ENCODE measurements at places on chromosomes 6 and 20.

- no peak for DNase-seq
Observed at GRCh38 chr6:16179970-16180431, 51.1 kb downstream of the MYLIP start.

GRCh38 chr6:55943329-55943728 is 67.9 kb upstream of the BMP5 start:
- DNase-seq = no peak

DNA sequence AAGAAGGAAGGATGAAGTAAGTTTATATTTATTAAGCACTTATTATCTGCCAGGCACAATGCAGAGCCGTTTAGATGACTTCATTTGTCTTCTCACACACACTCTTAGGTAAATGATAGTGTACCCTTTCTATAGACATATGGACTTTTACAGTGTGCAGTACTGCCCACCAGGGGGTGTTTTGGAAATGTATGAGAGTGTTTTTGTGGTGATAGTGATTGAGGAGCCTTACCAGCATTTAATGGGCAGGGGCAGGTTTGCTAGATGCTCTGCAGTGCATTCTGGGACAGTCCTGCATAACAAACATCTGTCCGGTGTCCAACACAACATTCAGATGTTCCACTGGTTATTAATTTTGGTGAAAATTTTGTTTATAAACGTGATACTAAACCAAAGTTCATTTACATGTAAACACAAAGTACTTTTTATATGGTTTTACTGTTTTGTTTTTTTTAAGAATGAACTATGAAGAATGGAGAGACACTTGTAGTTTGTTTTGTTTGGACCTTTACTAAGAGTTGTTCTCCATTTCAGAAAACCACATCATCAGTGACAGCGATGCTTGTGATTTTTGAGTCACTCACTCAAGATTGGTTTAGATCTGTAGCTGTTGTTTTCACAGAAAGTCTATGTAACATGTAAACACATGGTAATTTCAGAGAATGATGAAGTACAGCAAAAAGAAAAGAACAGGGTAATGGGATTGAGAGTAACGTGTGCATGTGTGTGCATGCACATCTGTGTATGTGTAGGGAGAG is 19.9 kb downstream of the KCNS1 start:
- no peak for DNase-seq

DNA sequence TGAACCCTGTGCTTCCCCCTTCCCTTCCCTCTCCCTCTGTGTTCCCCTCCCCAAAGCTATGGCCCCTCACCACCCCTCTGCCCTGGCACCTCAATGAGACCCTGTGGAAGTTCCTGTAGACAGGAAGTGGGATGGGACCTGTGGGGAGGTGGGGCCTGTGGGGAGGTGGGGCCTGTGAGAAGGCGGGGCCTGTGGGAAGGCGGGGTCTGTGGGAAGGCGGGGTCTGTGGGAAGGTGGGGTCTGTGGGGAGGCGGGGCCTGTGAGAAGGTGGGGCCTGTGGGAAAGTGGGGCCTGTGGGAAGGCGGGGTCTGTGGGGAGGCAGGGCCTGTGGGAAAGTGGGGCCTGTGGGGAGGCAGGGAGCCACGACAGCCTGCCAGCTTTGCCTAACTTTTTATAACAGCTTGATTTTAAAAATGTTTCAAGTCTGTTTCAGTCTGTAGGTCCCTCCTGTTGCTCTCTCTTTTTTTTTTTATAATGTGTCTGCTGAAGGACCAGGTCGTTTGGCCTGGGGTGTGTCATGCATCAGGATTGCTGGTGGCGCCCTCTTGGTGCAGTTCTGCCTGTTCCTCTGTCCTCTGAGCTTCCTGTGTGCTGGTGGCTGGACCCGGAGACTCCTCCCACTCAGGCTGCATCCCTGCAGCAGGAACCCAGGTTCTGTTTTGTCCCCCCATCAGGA is 70.5 kb upstream of the SLCO4A1 start:
- DNase-seq = no peak

- DNase-seq = no peak
Observed at GRCh38 chr6:138432063-138432356, 28.0 kb downstream of the HEBP2 start.

DNA sequence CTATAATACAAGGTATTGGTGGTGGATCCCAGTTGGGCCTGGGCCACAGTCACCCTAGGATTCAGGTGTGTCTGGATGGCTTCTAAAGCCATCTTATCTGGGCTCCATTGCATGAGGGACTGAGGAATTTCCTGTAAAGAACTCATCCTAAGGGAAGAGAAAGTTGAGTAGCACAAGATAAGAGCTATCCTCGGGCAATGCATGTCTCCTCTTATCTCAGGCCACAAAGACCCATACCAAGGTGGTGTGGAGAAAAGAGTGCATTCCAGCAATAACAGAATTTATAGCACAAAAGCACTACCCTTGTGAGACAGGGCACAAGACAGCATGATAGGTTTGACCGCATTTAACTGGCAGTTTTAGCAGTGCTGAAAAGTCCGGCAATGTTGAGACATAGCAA is 14.3 kb upstream of the MTRF1L start:
- no peak for DNase-seq

- DNase-seq = no peak
Observed at GRCh38 chr6:79408256-79408974, 128.8 kb downstream of the LCA5 start.

DNA sequence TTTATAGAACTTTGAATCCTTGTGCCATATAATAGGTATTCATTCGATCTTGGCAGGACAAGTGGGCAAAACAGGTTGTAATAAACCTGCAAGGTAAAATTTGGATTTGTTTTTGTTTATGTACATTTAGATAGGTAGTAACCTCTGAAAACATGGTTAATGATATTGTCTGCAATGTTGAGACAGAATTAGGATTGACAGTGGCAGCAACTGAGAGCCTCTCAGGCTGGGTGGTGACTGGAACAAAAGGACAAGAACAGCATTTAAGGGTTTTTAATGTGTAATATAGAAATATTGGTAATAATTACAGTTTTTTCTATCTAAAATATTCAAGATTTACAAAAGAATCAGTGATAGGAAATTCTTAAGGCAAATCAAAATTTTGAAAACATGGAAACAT is 382.0 kb downstream of the TFAP2B start:
- DNase-seq = no peak

- no peak for DNase-seq
Observed at GRCh38 chr6:99590728-99591672, 15.6 kb upstream of the PRDM13 start.

GRCh38 chr6:13328875-13329183 is 492 bp upstream of the TBC1D7 start:
- DNase-seq = no peak

GRCh38 chr6:33407132-33407718 is 3.6 kb upstream of the PHF1 start:
- no peak for DNase-seq

DNA sequence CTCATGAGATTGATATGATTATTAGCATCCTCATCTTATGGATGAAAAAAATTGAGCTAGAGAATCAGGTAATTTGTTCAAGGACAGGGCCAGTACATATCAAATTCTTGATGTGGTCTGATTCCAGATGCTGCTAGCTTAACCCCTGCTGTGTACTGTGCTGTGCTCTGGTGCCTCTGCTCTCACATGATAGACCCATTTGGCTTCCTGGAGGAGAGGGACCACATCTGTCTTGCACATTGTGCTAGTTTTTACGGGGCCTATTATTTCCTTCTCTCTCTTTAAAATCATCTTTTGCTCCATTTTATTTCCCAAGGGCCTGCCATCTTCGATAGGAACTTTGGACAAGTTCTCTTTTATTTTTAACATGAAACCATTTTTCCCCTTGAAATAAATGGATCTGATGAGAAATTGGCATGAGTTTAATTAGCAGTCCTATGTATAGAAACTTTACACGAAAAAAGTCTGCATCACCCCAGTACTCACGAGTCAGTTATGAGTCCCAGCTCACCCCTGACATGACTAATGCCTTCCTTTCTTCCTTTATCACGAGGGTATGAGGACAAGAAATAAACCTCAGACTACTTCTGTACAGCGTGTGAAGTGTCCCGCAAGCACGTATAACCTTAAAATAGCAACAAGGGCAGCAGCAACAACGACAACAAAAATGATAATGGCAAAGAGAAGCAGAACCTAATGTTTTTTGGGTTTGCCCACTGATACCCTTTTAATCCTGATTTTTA is 26.5 kb downstream of the CD109 start:
- DNase-seq = no peak

DNA sequence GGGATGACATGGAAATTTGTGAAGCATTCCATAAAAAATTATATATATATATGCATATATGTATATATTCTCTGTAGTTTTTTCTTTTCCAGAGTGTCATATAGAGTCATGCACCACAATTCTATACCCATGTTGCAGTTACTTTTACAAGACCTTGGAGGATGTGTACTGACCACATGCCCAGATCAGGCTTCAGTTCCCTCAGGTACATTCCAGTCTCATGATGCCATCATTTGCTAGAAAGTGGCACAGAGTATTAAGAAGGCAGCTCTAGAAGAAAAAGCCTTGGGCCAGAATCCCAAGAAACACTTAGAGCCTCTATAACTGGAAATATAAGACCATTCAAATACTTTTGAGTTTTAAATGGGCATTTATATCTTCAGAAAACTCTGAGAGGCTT is 685.5 kb upstream of the FLRT3 start:
- DNase-seq = no peak

- DNase-seq = no peak
Observed at GRCh38 chr6:41334482-41335040, 847 bp upstream of the NCR2 start.

DNA sequence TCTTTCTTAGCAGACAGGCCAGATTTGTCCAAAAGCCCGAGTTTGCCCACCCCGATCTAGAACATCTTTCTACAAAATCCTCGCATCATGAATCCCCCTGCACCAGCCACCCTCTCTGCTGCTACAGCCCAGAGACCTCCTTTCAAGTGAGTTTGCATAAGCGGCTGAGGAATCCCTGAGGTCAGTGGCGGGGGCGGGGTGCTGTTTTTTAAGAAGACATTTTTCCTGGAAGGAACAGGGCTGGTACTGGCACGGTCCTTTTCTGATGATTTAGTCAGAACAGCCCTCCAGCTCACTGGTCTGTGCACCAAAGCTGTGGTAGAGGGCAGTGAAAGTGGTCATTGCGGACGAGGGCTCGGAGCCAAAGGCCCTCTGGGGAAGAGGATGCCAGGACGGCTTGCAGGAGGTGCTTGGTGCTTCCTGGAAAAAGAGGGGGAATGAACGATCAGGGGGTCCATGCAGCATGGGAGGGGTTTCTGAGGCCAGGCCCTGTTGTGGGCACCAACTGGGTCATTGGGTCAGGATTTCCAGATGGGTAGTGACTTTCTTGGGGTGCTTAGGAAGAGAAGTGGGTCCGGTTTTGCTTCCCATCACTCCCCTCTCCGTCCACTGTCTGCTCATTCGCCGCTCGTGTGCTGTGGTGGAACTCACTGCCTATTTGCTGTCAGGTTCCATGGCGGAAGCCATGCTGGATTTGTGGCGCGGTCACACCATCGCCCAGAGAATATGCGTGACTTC is 50.4 kb downstream of the GNAS-AS1 start:
- DNase-seq = no peak

DNA sequence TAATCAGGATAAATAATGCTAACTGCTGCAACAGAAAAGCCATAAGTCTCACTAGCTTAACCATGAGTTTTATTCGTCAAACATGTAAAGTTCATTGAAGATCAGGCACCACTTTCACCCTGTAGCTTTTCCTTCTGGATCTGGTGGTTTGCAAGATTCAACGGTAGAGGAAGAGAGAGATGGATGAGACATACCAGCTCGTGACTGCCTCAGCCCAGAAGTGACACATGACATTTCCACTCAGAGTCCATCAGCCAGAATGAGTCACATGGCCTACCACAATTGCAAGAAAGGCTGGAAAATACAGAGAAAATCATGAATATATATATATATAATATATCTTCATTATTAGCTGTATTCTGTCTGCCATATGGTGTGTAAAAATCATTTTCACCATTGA is 29.0 kb downstream of the SPTLC3 start:
- no peak for DNase-seq

GRCh38 chr6:110552076-110552475 is 75.7 kb upstream of the SLC22A16 start:
- no peak for DNase-seq

GRCh38 chr20:34843421-34843820 is 18.0 kb upstream of the NCOA6 start:
- no peak for DNase-seq

- DNase-seq = no peak
Observed at GRCh38 chr6:55069132-55069781, 105.1 kb upstream of the HCRTR2 start.

GRCh38 chr20:32159766-32160221 is 47.7 kb downstream of the PLAGL2 start:
- DNase-seq = no peak

DNA sequence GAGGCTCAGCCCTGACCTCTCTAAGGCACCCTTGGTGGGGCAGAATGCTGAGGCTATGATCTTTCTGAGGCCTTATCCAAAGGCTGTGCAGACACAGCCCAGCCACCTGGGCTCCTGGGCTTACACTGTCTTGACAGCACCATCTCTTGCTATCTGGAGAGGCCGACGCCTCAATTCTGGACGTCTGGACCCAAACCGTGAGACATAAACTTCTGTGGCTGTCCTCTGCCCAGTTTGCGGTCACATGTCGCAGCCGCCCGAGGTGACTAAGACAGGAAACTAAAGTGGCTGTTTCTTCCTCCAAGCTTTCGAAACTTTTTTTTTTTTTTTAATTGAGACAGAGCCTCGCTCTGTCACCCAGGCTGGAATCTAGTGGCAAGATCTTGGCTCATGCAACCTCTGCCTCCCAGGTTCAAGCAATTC is 49.3 kb downstream of the PRR18 start:
- no peak for DNase-seq

DNA sequence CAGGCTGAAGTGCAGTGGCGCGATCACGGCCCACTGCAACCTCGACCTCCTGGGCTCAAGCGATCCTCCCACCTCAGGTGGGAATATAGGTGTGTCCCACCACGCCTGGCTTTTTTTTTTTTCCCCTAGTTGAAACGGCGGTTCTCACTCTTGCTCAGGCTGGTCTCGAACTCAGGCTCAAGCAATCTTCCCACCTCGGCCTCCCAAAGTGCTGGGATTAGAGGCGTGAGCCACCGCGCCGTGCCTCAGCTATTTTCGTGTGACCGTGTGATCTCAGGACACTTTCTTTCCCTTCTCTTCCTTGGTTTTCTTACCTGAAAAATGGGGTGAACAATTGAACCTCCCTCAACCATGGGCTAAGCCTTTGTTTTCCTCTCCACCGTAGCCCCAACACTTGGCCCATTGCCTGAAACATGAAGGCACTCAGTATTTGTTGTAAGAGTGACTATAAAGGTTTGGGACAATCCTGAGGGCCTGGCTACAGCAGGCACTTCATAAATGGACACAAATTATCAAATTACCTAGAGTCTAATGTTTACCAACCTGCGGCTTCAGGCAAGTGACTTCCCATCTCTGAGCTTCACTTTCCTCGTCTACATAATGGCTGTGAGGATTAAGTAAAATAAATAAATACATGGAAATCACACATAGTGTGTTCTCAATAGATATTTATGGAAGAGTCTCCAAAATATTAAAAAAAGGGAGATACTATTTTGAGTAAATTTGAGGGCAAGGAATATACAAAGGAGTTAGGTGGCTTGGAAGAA is 31.4 kb upstream of the ID1 start:
- no peak for DNase-seq

DNA sequence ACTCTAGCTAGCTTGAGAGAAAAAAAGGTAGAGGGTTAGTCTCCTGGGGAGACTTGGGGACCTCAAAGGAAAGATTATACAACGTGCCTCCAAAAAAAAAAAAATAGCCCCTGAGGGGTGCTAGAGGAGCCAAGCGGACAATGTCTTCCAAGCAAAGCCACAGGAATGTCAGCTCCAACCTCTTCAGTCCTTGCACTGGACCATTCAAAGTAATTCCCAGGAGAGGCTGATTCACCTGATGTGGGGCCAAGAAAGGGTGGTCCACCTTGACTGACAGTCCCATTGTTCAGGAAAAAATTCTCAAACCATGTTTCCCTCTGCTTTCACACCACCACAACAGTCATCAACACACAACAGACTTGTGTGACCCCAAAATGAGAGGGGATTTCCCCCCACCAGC is 30.7 kb downstream of the ASIP start:
- no peak for DNase-seq

All from stimulated activated effector memory CD8-positive, alpha-beta T cell treated with anti-CD3 and anti-CD28 coated beads, Interleukin-12 subunit alpha, Interleukin-12 subunit beta, amount 100 ng/mL, for 72 hours (primary cell).